H54 (cell line): ENCODE measurements at places on chromosomes 12 and 14.

- DNase-seq = no peak
Measured at GRCh38 chr14:72849222-72849621, 44.7 kb downstream of the DPF3 start.

GRCh38 chr12:53761306-53761705, 9.5 kb upstream of the CISTR start:
- no peak for DNase-seq

DNA sequence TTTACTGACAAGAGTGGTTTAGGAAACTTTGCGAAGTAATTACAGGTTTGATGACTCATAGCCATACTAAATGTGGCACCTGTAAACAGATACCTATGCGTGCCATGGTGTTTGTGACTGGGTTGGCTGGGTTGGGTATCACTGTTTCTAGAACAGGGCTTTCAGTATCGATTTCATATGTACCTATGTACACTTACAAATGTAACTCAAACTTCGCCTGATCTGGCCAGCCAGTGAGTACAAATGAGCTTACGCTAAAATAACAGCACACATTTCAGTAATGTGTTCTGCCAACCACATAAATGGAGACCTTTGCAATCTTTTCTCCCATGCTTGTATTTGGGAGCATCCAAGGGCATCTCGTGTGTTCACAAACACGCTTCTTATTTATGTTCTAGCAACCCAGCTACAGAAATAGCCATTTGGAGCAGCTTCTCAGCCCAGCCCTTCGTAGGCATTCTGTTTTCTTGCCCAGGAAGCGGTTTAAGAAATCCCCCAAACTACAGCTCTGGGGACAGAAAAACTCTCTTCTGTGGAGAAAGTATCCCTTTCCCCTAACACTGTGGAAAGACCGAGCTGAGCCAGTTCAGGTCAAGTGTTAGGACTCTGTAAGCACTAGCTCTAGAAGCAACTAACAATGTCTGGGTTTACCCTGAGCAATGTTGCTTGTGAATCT, 42.3 kb upstream of the MDM1 start:
- DNase-seq = no peak

DNA sequence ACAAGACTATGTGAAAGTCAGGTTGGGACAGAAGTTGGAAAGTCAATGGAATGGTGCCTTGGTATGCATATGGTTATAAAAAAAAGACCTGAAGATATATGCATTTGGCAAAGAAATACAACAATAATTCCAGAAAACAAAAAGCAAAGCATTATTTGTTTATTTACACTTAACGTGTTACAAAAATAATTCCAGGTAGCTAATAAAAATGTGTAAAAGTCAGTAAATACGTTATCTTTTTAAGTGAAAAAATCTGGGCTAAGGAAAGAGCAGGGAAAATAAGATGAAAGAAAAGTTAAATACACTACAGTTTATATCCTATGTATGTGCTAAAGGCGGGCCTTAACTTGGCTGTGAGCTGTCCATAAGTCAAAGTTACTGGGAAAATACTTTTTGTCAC, 266.3 kb downstream of the MED13L start:
- DNase-seq = no peak

GRCh38 chr12:80778005-80778541, 61.4 kb downstream of the MYF5 start:
- DNase-seq = no peak

GRCh38 chr12:77202457-77203060, 137.2 kb upstream of the E2F7 start:
- DNase-seq = no peak

DNA sequence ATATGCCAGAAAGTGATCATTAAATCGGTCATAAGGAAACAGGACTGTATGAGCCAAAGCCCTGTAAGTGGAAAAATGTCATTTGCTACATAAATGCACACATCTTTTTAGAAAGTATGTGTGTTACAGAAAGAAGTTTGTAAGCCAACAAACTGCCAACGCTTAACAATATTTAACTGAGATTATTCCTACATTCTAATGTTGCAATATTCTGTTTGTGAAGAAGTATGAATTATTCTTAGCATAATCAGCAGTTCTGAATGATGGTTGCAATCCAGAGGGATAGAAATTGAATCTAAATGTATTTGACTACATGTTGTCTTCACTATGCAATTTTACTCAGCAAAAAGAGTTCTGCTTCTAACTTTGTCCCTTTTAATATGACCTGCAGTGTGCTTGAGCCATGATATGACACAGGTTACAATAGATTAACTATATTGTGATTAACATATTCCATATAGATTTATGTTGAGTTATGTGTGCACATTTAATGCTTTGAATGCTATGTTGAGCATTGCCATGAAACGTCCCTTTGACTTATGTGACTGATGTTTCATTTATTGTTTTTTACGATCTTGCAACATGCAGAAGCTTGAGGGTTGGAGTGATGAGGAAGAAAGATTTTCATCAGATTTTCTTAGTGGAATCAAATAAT, 66.8 kb upstream of the PTPRQ start:
- no peak for DNase-seq

DNA sequence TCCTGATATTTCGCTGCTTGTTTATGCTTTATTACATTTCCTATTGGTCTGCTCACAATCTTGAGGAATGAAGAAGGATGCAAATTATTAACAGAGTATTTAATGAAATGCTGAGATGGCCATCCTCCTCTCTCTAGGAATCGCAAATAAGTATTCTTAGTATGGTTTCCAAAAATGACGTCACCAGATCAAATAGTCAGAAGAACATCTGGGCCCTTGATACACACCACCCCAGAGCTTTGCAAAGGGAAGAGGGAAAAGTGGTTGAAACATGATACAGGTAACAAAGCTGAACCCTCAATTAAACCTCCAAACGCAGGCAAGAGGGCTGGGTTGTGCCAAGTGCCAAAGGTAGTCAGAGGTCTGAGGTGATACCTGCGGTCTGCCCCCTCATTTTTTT, 107.3 kb downstream of the BCL11B start:
- no peak for DNase-seq

- no peak for DNase-seq
Measured at GRCh38 chr14:36591482-36591881, 9.1 kb upstream of the NKX2-8 start.

- DNase-seq = no peak
Measured at GRCh38 chr12:6615802-6616201, 8.6 kb upstream of the CHD4 start.

- DNase-seq = no peak
Measured at GRCh38 chr14:80624581-80624980, 317.0 kb downstream of the CEP128 start.

DNA sequence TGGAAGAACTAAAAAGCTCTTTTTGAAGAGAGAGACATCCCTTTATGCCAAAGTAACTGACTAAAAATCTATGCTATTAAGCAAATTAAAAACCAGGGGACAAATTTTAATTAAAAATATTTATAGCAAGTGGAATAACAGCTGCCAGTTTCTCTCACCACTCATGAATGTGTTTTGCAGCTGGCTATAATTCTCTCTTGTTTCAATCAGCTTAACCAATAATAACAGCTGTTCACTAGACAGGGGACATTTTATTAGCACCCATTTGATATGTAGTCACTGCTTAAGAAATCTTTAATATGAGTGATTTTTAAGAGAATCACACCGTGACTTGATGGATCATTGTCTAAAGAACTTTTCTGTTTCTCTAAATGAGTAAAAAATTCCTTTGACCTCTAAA, 34.2 kb upstream of the KRR1 start:
- DNase-seq = no peak

DNA sequence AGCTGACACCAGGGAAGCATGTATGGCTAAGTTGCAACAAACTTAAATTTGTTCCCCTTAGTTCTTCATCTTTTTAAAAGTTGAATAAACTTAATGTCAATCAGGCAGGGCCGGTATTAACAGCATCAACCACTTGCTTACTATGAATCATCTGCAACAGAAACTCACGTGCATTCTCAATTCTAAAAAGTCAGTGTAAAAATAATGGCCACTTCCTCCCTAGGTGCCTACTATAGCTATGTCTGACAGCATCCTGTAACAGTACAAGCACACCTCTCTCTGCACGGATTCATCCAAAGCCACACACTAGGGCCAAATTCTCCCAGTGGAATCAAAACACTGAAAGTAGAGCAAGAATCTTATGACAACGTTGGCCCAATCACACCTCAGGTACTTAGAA, 48.6 kb downstream of the PPP1R36 start:
- DNase-seq = no peak

DNA sequence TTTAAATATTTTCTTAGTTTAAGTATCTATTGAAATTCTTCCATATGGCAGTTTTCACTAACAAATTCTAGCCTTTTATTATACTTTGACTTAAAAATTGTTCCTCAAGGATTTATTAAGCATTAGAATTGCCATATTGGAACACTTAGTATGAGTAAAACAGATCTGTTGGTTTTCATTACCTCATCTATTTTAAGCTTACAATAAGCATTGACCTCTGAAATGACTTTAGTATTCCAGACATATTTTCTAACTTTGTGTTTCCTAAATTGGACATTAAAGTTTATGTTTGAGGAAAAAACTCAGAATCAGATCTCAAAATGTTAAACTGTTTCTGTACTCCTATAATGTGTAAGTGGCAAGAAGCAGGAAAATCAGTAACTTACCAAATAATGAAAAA, 48.4 kb downstream of the CSRP2 start:
- DNase-seq = no peak

DNA sequence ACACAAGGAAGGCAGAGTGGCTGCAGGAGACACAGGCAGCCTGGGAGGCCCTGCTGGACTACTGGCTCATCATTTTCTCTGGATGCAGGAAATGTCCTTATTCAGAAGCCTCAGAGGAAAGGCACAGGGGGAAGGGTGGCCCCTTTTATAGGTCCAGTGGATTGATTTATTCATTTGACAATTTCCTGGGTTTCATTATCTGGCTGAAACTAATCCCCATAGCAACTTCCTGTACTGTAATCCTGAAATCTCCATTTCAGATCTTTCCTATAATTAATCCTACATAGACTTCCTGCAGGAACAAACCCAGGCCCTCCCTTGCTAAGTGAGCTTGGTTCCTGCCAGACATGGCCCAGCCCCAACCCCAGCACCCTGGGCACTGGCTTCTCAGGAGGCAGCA, 23.0 kb downstream of the KRT76 start:
- no peak for DNase-seq

DNA sequence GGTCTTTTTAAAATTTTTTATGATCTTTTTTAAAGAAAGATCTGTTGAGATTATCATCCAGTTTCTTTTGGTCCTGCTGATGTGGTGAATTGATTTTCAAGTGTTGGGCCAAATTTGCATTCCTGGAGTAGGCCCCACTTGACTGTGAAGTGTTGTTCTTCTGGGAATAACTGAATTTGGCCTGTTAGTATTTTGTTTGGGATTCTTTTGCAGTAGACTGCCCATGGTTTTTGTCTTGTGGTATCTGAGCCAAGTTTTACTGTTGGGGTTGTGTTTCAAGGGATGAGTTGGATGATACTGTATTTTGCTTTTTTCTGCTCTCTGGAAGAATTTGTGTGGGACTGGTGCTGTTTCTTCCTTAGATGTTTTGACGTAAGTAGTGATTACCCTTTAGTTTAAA, 4.0 kb upstream of the SYCP3 start:
- DNase-seq = no peak

GRCh38 chr14:70891737-70892136, 15.5 kb upstream of the PCNX1 start:
- DNase-seq = no peak

DNA sequence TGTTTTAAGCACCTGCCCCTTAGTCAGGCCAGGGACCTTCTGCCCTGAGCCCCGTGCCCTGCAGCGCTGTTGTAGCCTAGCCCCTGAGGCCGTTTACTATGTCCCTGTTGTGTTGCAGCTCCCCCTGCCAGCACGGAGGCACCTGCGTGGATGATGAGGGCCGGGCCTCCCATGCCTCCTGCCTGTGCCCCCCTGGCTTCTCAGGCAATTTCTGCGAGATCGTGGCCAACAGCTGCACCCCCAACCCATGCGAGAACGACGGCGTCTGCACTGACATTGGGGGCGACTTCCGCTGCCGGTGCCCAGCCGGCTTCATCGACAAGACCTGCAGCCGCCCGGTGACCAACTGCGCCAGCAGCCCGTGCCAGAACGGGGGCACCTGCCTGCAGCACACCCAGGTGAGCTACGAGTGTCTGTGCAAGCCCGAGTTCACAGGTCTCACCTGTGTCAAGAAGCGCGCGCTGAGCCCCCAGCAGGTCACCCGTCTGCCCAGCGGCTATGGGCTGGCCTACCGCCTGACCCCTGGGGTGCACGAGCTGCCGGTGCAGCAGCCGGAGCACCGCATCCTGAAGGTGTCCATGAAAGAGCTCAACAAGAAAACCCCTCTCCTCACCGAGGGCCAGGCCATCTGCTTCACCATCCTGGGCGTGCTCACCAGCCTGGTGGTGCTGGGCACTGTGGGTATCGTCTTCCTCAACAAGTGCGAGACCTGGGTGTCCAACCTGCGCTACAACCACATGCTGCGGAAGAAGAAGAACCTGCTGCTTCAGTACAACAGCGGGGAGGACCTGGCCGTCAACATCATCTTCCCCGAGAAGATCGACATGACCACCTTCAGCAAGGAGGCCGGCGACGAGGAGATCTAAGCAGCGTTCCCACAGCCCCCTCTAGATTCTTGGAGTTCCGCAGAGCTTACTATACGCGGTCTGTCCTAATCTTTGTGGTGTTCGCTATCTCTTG, 7.6 kb downstream of the DLK1 start:
- DNase-seq = no peak

DNA sequence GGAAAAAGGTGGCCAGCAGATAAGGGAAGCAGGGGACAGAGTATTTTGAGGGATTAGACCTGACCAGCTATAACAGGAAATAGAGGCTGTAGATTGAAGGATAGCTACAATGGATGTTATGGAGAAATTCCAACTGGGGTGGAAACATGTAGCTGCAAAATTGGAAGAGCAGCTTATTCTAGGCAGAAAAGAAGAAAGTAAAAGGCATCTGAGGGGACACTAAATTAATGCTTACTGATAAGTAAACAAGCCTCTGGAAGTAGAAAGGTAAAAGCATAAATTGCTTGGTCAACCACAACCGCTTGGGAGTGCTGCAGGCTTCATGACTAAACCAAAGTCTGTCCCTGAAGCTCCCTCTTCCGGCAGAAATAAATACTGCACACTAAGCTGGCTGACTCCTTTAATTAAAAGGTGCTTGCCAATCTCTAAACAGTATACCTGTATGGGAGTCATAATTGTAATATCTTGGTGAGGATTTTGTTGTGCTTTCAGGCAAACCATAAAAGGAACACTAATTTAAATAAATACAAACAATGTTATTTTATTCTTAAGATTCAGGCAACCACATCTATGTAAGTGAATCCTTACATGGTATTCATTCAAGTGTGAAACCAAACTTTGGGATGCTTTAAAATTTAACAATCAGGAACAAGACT, 7.7 kb downstream of the UBC start:
- no peak for DNase-seq

DNA sequence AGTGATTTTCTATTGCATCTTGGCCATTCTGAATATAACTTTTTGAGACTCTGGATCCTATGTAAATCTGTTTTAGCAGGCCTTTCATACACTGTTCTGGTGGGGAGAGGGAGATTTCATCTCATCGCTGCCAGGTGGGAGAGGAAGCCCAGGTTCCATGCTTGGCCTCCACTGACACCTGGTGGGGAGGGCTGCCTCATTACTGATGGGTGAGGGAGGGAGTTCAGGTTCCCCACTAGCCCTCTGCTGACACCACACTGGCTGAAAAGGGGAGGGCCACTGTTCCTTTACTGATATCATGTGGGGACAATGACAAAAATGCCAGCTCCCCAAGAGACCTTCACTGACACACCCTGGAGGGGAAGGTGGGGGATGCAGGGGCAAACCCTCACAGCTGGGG, 2.4 kb upstream of the GALNT8 start:
- DNase-seq = no peak

GRCh38 chr14:36502558-36503508, 17.2 kb downstream of the NKX2-1 start:
- no peak for DNase-seq

GRCh38 chr12:123271001-123271668, 521 bp downstream of the CDK2AP1 start:
- peak; percentile 85 for DNase-seq
